Ascending aorta (tissue), 2 donors: ENCODE measurements at places on chromosomes 13 and 19.

- DNase-seq, result no peak
Measured at GRCh38 chr13:42581427-42581826, 7.5 kb downstream of the TNFSF11 start.

GRCh38 chr13:41459432-41460073 is 2.2 kb downstream of the RGCC start:
- no peak for DNase-seq

DNA sequence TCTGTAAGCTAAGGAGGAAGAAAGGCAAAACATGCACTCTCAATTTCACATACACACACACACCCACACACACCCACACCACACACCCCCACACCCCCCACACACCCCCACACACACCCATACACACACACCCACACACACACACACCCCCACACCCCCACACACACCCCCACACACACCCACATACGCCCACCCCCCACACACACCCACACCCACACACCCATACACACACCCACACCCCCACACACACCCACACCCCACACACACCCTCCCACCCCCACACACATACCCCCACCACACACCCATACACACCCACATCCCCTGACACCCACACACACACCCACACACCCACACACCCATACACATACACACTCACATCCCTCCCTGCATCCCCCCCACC is 276.1 kb downstream of the ABCC4 start:
- DNase-seq, result no peak

DNA sequence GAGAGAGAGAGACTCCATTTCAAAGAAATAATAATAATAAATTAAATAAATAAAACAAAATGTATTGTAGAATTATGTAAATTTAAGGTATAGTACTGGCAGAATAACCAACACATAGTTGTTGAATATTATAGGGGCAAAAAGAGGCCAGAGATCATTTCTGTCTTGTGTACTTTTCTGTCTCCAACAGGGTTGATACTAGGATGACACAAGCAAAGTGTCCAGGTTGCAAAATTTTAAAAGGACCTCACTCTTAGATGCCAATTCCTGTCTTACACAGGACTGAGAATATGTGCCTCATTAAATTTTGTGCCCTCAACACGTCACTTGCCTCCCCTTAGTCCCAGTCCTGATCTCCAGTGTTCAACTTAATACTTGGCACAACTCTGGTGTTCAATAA is 2.2 kb upstream of the AP2S1 start:
- DNase-seq, result no peak

DNA sequence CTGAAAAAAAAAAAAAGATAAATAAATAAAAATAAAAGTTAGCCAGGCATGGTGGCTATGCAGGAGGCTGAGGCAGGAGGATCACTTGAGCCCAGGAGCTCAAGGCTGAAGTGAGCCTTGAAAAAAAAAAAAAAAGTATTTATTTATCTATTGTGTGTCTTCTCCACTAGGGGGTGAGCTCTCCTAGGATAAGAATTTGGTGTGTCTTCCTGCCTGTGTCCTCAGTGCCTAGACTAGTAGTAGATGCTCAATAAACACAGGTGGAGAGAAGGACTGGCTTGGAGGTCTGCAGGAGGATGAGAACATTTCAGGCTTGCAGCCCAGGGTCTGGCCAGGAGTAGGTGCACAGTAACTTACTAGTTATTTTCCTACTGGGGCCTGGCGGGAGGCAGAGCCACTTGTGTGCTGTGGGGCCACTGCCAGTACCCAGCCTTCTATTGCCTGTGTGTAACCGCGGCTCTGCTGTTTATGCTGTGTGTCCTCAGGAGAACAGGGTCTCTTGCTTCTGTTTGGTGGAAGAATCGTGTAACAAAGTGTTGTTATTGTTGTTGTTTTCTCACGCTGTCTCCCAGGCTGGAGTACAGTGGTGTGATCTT is 5.4 kb downstream of the LMTK3 start:
- DNase-seq, result no peak

DNA sequence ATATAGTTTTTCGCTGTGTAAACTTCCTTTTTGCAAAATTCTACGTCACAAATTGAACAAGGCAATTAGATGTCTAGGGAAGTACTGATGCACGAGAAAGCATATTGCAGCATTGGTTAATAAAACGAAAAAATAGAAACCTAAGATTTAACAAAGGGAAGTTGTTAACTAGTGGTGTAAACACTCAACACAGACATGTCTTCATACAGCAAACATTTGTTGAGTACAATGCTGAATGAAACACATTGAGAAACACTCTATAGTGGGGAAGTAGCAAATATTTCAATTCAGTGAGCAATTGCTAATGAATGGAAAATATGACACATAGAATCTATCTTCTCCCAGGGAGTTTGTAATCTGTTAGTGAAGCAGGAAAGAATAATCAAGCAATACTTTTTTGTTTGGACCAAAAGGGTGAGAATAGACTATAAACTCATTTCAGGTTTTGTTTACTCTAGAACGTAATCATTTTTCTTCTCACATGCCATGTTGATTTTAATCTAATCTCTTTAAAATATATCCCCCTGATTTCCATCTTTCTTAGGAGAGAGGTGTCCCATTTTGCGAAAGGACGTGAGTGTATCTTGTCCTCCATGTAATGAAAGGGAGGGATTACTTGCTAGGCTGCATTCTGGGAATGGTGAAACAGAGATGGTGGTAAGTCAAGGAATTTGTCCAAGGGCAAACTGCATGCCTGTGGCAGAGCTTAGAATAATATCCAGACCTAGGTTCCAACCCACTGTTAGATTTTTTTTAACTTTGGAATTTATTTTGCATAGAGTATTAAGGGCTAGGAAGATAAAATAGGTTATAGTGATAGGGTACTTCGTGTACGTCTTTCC is 1.7 kb upstream of the ANKRD10 start:
- DNase-seq, result no peak

GRCh38 chr13:58434943-58435342 is 803.4 kb downstream of the PCDH17 start:
- DNase-seq, result no peak

DNA sequence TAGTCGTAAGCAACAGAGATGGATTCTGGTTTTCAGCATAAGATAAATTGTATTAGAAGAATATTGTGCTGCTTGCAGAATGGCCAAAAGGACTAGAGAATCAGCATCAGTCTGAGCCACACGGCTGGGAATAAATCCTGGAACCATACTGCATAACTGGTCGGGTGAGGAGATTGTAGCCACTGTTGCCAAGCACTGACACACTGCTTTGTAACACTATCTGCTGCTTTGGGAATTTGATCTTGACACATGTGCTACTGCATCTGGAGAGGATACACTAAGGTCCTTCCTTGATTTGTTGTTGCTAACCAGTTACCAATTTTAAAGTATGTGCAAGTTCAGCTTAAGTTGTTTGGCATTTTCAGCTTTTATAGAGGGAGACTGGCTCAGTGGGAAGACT is 1.9 kb downstream of the HNRNPA1L2 start:
- no peak for DNase-seq

- DNase-seq, result no peak
Measured at GRCh38 chr13:36526897-36527296, 94.6 kb downstream of the CCNA1 start.
